ENCODE measurements at places on chromosomes 3 and 15. TPM values are rescaled to one million over a fixed set of nuclear protein-coding genes. Genes with fewer than 3 reads are reported as not detected.

GRCh38 chr15:81097890-81098280 is 36.2 kb upstream of the CFAP161 start:
- no peak for DNase-seq
- no peaks in the 10 kb centered on the region for H3K36me3 ChIP-seq
- H3K27ac ChIP-seq, result no peak overlapping the region

- H3K27me3 ChIP-seq, result no peaks in the 10 kb centered on the region
- DNase-seq, result no peak
- no peaks in the 10 kb centered on the region for H3K4me1 ChIP-seq
- no peaks in the 10 kb centered on the region for H3K36me3 ChIP-seq
- no peak overlapping the region for H3K27ac ChIP-seq
Observed at GRCh38 chr15:79179108-79179561, 88.6 kb upstream of the RASGRF1 start.

GRCh38 chr15:33664947-33665346 is 303.4 kb upstream of the CHRM5 start:
- no peak overlapping the region for H3K27ac ChIP-seq
- DNase-seq, result no peak
- H3K4me3 ChIP-seq, result no peak overlapping the region
- H3K36me3 ChIP-seq, result no peaks in the 10 kb centered on the region

- no peaks in the 10 kb centered on the region for H3K36me3 ChIP-seq
- DNase-seq, result no peak
- H3K27ac ChIP-seq, result no peak overlapping the region
- no peaks in the 10 kb centered on the region for H3K27me3 ChIP-seq
- H3K4me1 ChIP-seq, result no peaks in the 10 kb centered on the region
Observed at GRCh38 chr15:69930754-69931153, 167.0 kb downstream of the TLE3 start.

GRCh38 chr3:37170060-37170459 is 4.3 kb downstream of the LRRFIP2 start:
- peaks cover 4% of the 10 kb centered on the region for H3K36me3 ChIP-seq
- H3K4me1 ChIP-seq, result peaks cover 34% of the 10 kb centered on the region
- DNase-seq, result no peak
- H3K4me3 ChIP-seq, result no peak overlapping the region

- H3K4me1 ChIP-seq, result peaks cover 9% of the 10 kb centered on the region
- no peak overlapping the region for H3K27ac ChIP-seq
- no peak overlapping the region for H3K4me3 ChIP-seq
- DNase-seq, result no peak
- no peaks in the 10 kb centered on the region for H3K27me3 ChIP-seq
- H3K36me3 ChIP-seq, result no peaks in the 10 kb centered on the region
Observed at GRCh38 chr15:87489456-87489855, 767.1 kb downstream of the NTRK3 start.

GRCh38 chr3:45318689-45319088 is 69.7 kb upstream of the LARS2 start:
- no peak overlapping the region for H3K27ac ChIP-seq
- no peak overlapping the region for H3K4me3 ChIP-seq
- H3K27me3 ChIP-seq, result no peaks in the 10 kb centered on the region
- H3K36me3 ChIP-seq, result no peaks in the 10 kb centered on the region
- no peak for DNase-seq

DNA sequence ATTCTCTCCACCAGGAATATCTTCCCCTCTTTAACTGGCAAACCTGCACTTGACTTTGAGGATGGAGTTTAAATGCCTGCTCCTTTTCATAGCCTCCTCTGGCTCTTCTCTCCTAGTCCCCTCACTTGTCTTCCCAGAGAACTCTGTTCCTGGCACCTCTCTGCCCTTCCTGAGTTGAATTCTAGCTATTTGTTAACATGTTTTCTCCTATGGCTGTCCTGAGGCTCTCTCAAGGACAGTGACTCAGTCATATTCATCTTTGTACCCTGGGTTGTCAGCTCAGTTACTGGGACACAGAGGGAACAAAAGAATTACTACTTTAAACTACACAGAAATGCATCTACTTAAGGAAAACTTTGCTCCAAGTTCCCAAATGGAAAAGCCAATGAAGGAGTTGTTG is 365.1 kb upstream of the ICE2 start:
- H3K4me1 ChIP-seq, result no peaks in the 10 kb centered on the region
- H3K4me3 ChIP-seq, result no peak overlapping the region
- H3K36me3 ChIP-seq, result no peaks in the 10 kb centered on the region
- no peak for DNase-seq

GRCh38 chr15:69154684-69155083 is 5.8 kb upstream of the GLCE start:
- H3K4me3 ChIP-seq, result no peak overlapping the region
- no peak for DNase-seq
- no peaks in the 10 kb centered on the region for H3K27me3 ChIP-seq
- no peaks in the 10 kb centered on the region for H3K4me1 ChIP-seq
- no peaks in the 10 kb centered on the region for H3K36me3 ChIP-seq

- peaks cover 1% of the 10 kb centered on the region for H3K27me3 ChIP-seq
- no peaks in the 10 kb centered on the region for H3K4me1 ChIP-seq
- H3K36me3 ChIP-seq, result no peaks in the 10 kb centered on the region
- H3K27ac ChIP-seq, result no peak overlapping the region
Observed at GRCh38 chr3:46712191-46713049, 5.2 kb downstream of the PRSS50 start.

DNA sequence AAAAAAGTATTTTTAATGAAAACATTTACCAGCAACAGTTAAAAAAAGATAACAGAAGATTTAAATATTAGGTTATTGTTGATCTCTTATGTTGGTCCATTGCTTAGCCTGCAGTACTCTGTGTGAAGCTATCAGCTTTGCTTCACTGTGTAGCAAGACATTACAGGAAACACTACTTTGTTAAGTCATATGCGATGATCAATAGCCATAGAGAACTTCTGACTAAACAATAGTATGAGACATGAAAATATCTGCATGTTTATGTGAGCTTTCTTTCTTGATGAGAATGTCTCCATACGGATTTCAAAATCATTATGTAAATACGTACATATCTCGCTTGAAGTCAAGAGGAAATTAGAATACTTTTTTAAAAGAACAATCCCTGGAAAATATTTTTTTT is 27.0 kb upstream of the CAPN3 start:
- DNase-seq, result no peak
- no peak overlapping the region for H3K4me3 ChIP-seq
- no peak overlapping the region for H3K27ac ChIP-seq
- peaks cover 9% of the 10 kb centered on the region for H3K4me1 ChIP-seq
- no peaks in the 10 kb centered on the region for H3K27me3 ChIP-seq
- no peaks in the 10 kb centered on the region for H3K36me3 ChIP-seq

DNA sequence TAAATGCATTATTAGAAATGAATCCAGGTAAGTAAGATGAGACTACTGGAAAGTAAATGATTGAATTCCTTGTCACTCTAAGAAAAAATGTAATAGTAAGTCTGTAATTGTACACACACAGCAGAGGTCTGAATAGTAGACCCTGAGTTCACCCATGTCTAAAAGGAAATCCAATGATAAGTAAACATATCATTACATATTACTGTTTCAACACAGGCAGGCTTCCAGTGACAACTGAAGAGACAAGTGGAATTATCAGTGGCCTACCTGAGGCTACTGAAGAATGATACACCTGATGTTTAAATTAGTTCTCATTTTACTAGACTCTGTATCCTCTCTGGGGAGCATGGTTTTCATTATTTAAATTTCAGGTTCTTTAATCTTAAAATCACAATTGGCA is 6.2 kb upstream of the CCNL1 start:
- DNase-seq, result no peak
- no peaks in the 10 kb centered on the region for H3K27me3 ChIP-seq
- no peak overlapping the region for H3K27ac ChIP-seq

GRCh38 chr3:193377591-193377990 is 962 bp downstream of the ATP13A5 start:
- no peaks in the 10 kb centered on the region for H3K4me1 ChIP-seq
- H3K27ac ChIP-seq, result no peak overlapping the region
- DNase-seq, result no peak
- no peak overlapping the region for H3K4me3 ChIP-seq
- H3K27me3 ChIP-seq, result no peaks in the 10 kb centered on the region
- no peaks in the 10 kb centered on the region for H3K36me3 ChIP-seq

DNA sequence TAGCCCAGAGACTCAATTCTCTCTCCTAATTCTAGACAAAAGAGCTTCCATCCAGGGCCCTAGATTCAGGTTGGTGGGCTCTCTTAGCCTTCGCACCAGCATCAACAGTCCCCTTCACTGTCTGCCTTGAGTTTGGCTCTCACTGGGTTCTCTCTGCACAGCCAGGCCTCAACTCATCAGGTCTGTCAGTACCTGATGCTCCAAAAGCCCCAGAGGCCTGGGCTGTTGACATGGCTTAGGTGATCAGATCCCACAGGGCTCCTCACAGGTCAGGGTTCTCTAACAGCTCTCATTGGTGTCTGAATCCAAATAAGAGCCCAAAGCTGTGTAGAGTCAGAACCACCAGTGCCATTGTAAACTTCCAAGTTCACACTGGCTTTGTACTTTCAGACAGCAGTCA is 206.6 kb upstream of the PPP2R3A start:
- H3K4me3 ChIP-seq, result no peak overlapping the region
- H3K27ac ChIP-seq, result no peak overlapping the region
- H3K36me3 ChIP-seq, result no peaks in the 10 kb centered on the region
- no peaks in the 10 kb centered on the region for H3K27me3 ChIP-seq
- no peaks in the 10 kb centered on the region for H3K4me1 ChIP-seq

GRCh38 chr3:176505878-176506621 is 691.2 kb downstream of the TBL1XR1 start:
- no peaks in the 10 kb centered on the region for H3K36me3 ChIP-seq
- no peaks in the 10 kb centered on the region for H3K4me1 ChIP-seq
- H3K27me3 ChIP-seq, result no peaks in the 10 kb centered on the region
- no peak for DNase-seq

DNA sequence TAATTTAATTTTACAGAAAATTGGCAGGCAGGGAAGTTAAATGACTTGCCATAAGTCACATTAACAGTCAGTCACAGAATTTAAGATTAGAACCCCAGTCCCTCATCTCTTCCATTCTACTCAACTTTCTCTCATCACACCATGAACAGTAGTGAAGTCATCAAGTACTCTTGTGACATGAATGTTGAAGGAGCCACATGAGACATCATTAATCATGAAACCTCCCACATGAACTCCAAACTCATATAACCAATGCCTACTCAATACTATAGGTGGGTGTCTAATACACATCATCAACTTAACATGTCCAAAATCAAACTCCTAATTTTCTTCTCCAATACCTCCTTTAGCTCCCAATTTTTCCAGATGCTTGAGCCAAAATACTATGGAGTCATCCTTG is 19.5 kb downstream of the PHC3 start:
- no peaks in the 10 kb centered on the region for H3K4me1 ChIP-seq
- no peak overlapping the region for H3K4me3 ChIP-seq
- H3K27me3 ChIP-seq, result no peaks in the 10 kb centered on the region
- DNase-seq, result no peak
- peaks cover 54% of the 10 kb centered on the region for H3K36me3 ChIP-seq

DNA sequence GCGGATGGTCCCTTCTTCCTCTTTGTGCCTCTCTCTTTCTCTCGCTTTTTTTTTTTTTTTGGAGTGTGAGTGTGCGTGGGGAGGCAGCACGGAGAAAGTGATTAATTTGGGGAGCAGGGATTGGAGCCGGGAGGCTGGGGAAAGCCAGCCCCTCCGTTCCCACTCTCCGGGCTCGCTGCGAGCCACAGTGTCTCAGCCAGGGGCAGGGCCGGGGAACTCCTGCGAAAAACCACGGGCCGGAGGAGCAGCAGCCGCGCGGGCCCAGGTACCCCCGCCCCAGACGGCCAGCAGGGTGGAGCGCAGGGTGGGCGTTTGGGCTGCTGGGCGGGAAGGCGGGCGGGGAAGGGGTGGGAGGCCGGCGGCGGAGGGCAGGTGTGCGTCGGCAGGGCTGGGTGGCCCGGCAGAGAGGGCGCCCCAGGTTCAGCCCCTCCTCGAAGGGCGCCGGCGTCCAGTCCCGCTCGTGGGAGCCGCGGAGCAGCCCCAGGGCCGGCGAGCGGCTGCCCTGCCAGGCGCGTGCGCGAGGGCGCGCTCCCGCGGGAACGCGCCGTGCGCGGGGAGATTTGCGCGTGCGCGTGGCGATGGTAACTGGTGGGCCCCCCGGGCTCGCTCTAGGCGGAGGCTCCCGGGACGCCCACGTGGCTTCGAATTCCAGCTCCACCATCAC is 1.4 kb downstream of the CHL1 start:
- peak overlapping the region; percentile 54 for H3K27ac ChIP-seq
- H3K4me1 ChIP-seq, result peaks cover 23% of the 10 kb centered on the region
- DNase-seq, result no peak
- peaks cover 30% of the 10 kb centered on the region for H3K27me3 ChIP-seq

DNA sequence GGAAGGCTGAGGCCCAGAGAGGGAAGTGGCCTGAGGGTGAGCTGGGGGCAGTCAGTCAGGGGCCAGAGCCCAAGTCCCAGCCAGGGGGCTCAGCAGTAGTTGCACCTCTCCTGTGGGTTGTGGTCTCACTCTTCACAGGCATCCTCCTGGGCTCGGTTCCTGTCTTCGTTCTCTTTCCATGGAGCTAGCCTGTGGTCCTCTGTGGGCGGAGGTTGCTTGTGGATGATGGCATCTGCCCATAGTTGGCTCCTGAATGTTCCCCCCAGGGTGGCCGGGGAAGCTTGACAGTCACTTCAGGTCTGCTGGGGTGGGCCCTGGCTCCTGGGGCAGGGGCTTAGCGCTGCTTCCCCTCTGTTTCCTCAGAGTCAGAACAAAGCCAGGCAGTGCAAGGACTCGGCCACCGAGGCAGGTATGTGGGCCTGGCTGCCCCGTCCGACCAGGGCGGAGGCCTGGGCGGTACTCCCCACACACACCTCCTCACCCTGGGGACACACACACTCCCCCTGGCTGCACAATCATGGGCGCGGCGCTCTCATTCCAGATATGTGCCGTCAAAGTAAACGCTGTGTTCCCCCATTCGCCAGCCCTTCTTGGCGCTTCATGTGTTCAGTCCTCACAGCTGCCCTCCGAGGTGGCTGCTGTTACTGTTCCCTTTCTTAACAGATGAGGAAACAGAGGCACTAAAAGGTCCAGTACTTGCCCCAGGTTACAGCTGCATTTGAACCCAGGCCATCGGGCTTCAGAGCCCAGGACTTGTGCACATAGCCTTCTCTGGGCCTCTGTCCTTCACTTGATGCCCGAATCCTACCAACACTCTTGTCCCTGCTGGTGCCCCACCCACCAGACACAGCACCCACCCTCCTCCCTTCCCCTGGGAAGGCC is 34.5 kb downstream of the PSTPIP1 start:
- no peak overlapping the region for H3K27ac ChIP-seq
- DNase-seq, result peak; percentile 49

- no peak for DNase-seq
- no peak overlapping the region for H3K27ac ChIP-seq
- no peaks in the 10 kb centered on the region for H3K4me1 ChIP-seq
- no peaks in the 10 kb centered on the region for H3K27me3 ChIP-seq
Observed at GRCh38 chr3:108493862-108494261, 16.5 kb downstream of the MYH15 start.

SERPINI1 gene
- total RNA-seq, result 4.6 TPM

TRIM71 gene
- total RNA-seq, result not detected

IL17RC gene
- 74.5 TPM for total RNA-seq

PPCDC gene
- total RNA-seq, result 18.9 TPM

HMCES gene
- 21.2 TPM for total RNA-seq

TGM5 gene
- total RNA-seq, result not detected

SLC24A5 gene
- 0.36 TPM for total RNA-seq

TARS3 gene
- total RNA-seq, result 20.2 TPM

PDZRN3 gene
- total RNA-seq, result 209 TPM

All from sigmoid colon (tissue), 7 donors.